ENCODE measurements at places on chromosomes 12 and 14.

GRCh38 chr14:94573475-94574277 is 7.5 kb upstream of the SERPINA5 start:
- DNase-seq, result no peak

- DNase-seq, result no peak
These were observed 1.6 kb downstream of the ZFP36L1 start for GRCh38 chr14:68791078-68791901.

DNA sequence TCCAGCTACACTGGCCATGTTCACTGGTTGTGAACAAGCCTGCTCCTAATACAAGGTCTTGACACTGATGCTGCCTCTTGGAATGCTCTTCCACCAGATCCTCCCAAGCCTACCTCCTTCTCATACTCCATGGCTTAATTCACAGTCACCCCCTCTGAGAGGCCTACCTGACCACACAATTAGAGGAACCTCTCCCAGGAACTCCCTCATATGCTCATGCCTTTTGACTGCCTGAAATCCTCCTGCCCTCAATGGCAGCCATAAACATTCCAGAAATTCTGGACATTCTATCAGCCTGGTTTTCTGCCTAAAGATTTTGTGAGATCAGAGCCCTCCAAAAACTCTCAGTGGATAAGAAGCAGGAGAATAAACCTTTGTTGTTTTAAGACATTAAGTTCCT is 340.2 kb downstream of the C12orf75 start:
- no peak for DNase-seq

DNA sequence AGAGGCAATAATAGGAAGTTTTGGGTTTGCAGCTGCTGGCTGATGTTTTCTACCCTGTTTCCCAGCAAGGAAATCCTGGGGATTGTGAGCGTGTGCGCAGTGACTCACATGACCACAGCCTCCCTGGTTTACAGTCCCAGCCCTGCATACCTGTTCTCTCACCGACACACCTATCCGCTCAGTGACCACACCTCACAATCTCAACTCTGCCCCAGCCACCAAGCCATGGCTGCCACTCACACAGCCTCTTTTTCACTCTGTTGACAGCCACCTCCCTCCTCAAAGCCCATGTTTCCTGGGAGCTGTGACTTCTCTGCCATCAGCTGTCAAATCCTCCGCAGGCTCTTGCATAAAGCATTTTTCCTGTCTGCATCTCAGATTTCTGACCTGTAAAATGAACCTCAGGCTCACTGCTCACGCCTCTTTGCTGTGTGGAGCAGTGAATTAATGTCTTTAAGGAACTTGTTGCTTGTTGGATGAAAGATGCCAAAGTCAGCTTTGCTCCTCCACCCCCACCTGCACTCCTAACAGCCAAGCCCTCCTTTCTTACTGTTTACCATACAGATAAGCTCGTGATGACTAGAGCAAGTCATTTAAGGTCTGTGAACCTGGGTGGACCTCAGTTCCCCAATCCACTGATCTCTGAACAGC is 43.5 kb downstream of the B4GALNT3 start:
- no peak for DNase-seq

DNA sequence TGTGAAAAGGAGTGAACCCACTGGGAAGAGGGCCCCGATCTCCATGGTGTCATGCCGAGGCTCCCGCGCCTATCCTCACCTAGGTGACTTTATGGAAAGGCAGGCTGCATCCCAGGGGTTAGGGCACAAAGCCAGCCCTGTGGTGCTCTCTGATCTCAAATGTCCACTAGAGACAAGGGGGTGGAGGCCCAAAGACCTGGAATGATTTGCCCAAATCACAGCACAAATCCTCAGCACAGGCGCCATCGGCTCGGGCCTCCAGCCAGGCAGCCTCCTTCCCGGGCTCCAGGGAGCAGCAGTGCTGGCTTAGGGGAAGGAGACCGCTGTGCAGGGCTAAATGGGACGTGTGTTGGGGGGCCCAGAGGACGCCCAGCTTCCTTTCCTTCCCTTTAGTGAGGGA is 17.6 kb downstream of the CHGA start:
- DNase-seq, result no peak

GRCh38 chr14:99702115-99702514 is 18.0 kb downstream of the CYP46A1 start:
- DNase-seq, result no peak

DNA sequence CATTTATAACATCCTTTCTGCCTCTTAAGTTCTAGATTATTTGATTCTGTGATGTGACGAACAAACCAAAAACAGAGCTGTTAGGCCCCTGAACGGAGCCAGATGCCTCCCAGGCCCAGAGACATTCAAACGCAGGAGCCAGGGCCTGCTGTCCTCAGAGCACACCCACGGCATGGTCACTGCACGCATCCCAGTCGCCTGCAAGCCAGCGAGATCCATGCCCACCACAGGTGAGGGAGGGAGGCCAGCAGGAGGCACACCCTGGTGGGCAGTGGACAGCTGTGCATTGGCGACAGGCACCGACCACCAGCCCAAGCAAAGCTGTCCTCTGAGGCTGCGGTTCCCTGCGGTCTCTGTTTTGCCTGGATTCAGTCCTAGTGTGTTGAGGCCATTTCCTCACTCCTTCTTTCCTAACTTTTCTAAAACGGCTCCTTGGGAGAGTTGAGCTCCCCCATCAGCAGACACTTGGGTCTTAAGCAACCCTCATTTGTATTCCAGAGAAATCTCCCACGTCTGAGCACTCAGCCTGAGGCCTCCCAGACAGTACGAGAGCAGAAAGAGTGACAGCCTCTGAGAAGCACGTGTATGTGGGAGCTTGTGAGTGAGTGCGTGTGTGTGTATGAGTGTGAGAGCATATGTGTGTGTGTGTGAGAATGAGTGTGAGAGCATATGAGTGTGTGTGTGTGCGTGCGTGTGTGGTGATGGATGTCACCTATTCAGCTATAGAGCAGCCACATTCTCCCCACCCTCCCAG is 81.2 kb downstream of the CHGA start:
- no peak for DNase-seq

DNA sequence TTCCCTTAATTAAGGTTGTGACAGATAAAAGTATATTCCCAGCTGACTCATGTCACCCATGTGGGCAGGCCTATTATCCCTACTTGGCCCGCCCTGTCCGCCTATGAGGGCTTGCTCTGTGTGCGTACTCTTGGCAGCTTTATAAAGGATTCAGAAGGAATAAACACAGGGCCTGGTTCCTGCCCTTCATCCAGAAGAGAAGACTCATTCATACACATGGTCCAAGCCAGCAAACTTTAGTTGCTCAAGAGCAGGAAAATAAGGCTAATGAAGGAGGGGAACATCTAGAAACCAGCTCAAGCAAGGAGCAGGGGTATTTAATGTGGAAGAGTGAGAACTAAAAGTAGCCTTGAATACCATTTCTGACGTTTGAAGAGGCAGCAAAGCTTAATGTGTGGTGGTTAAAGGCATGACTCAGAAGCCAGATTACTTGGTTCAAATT is 141.9 kb downstream of the CRADD start:
- DNase-seq, result no peak

GRCh38 chr14:101947577-101947903 is 16.8 kb upstream of the DYNC1H1 start:
- no peak for DNase-seq

GRCh38 chr12:115433014-115433634 is 749.1 kb upstream of the TBX3 start:
- no peak for DNase-seq

DNA sequence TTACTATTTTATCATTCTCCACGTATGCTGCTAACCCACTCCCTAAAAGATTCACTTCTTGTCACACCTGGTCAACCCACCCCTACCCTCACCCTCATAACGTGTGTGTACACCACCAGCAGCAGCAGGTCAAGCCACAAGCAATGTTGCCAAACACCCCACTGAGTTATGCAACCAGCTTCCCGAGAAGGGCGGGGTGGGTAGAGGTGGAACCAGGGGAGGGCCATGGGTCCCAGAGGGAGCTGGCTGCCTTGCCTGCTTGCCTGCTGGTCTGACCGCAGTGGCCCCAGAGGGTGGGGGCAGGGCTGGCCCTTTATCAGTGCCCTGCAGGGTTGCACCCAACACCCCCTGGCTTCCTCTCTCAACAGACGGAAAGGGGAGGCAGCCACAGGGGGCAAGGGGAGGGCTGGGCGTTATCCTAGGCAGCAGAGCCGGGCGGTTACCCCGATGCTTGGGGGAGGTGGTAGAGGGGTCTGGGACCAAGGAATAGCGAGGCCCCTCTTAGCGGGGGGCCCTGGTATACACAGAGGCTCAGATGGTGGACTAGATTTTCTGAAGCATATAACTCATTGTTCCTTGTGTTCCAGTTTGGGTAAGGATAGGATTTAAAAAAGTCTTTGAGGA is 3.5 kb upstream of the NFE2 start:
- no peak for DNase-seq

DNA sequence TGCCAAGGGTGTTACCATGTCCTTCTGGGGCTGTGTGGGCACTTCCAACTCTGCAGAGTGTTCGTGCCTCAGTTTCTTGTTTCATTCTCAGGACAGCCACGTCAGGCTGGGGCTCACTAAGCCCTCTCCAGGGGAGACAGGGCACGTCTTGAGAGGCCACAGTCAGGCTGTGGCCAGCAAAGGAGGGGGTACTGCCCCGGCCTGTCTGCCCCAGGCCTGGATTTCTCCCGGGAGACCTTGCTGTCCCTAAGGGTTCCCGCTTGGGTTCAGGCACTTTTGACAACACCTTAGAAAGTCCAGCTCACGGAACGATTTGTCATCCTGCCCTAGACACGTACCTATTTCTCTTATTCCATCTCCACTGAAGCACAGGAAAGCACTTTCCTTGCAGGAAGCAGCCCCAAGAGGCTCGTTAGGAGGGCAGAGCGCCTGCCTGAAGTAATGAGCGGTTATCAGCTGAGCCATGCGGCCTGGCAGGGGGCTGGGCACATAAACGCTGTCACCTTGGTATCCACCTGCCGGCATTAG is 290.4 kb upstream of the RTL1 start:
- DNase-seq, result no peak

DNA sequence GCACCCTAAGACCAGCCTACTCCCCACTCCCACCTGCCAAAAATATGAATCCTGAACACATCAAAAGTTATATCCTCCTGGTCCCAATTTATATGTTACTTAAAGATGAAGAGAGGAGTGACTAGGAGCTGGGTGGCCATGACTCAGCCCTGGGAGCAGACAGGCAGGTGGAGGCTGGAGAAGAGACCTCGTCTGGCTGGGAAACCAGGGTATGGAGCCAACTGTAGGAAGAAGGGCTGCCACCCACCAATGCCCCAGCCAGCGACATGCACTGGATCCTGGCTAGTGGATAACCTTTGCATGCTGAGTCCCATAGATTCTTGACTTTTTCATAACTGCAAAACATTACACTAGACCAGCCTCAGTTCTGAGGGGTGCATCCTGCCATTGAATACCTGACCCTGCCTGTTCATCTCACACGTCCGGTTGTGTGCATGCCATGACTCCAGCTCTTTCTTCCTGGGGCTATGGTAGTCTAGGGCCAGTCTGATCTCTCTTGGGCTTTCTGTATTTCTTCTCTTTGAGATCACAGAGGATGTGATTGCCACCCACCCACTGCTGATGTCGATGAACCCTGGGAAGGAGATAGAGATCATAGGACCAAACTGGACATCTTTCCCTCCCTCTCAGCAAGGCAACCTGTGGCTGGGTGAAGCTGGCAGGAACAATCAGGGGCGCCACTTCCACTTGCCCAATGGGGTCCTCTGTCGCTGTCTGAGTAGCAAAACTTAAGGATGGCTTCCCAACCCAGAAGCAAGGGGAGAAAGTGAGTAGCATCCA is 69.6 kb upstream of the DDX11 start:
- no peak for DNase-seq

DNA sequence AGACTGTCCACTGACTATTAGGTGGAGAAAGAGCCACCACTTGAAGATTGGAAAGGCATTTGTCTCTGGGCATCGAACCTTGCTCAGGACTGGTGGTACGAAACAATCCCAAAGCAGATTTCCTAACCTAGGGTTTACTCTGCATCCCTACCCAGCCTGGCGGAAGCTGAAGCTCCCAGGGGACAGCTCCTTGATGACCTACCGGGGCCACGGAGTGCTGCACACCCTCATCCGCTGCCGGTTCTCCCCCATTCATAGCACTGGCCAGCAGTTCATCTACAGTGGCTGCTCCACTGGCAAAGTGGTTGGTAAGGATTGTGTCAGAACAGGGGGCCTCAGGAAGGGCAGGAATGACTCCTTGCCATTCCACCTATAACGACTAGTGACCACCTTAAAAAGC is 6.5 kb upstream of the NRL start:
- no peak for DNase-seq

- no peak for DNase-seq
These were observed 6.4 kb upstream of the TBPL2 start for GRCh38 chr14:55446833-55447232.

DNA sequence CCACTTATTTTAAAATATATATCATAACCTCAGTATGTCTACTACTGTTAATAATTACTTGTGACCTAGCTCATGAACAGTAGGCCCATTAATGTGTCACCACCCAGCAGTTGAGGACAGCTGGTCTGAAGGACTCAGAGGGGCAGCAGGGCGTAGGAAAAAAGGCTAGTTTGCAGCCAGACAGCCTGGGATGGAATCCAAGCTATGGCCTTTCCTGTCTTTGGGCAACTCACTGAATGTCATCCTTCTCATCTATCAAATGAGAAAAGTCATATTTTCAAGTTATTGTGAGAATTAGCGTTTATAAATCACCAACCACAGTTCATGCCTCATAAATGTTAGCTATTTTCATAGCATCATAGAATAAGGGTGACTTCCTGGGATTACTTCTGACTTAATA is 12.3 kb downstream of the DENND5B start:
- no peak for DNase-seq

DNA sequence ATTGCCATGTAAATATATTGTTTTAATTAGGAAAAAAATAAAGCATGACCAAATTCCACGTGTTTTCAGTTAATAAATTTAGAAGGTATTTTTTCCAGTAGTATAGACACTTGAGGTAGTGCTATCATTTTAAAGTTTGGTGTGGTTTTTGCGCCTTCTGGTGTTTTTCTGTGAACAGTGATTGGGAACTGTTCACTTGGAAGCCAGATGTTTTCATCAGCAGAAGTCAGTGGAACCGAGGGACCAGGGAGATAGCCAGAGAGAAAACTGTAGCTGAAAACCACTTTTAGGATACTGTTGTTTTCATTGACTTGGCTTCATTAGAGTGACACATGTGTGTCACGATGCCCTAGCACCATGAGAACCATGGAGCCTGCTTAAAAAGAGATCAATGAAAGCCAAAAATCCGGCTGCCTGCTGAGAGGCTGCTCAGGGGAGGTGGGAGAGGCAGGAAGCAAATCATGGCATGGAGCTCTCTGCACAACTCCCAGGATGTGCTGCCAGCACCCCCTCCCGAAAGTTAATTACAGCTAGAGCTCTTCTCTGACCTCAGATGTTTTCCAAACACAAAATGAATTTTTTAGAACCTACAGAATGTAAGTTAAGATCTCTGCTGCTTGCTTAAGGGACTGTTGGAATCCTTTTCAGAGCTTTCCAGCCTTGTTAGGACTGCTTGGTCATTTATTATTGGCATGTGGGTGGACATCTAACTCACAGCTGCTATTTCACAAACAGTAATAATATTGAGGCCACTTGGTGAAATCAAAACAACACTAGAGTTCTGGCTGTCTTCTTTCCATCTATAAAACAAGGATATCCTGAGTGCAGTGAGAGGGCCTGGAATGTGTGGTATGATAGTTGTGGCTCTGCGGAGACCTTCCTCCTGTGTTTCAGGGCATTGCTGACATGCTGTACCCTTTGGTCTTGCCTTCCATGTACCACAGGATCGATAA is 192.3 kb downstream of the ANO4 start:
- DNase-seq, result no peak

- DNase-seq, result no peak
These were observed 17.3 kb downstream of the IRF2BPL start for GRCh38 chr14:77011245-77011644.

Data from activated T-helper 1 cell treated with anti-CD3 and anti-CD28 coated beads, Interleukin-2, amount 50 U/mL, for 16 hours (primary cell).